ENCODE measurements at places on chromosomes 13 and 19.
A peak's percentile ranks its signal among the peaks of the same experiment; 100 is the strongest.

DNA sequence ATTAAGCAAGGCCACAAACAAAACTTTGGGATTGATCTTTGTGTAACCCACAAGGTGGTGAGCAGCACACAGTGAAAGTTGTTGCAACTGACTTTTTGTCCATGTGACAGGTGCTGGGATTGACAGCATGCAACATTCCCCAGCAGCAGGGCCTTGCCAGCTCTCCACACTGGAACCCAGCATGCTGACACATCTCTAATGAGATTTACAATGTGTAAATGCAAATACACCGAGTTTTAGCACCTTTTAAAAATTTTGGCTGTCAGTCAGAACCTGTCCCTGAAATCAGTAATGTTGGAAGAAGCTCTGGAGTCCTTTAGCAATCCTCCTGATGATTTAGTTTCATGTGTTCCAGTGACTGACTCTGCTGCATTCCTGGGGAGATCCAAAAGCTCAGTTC lies 16.5 kb upstream of the PCDH8 start:
- no peak for DNase-seq

DNA sequence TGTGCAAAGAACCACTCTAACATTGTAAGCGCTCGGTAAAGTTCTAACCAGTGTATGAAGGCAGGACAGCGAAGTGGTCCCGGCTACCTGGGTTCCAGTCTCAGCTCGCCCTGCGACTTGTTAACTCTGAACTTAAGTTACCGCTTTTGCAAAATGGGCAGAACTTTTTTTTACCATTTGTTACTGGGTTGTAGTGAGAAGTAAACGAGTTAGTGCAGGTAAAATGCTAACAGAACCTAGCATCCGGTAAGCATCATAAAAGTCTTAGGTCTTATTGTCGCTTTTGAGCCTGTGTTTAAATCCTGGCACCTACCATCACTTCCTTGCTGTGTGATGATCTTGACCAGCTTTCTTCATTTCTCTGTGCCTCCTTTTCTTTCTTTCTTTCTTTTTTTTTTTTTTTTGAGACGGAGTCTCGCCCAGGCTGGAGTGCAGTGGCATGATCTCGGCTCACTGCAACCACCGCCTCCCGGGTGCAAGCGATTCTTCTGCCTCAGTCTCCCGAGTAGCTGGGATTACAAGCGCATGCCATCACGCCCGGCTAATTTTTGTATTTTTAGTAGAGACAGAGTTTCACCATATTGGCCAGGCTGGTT lies 734 bp upstream of the TRMT1 start:
- no peak for DNase-seq

GRCh38 chr13:93624311-93624777 lies 397.7 kb downstream of the GPC6 start:
- no peak for DNase-seq

- DNase-seq = no peak
Measured at GRCh38 chr13:32746474-32746873, 160.2 kb downstream of the PDS5B start.

DNA sequence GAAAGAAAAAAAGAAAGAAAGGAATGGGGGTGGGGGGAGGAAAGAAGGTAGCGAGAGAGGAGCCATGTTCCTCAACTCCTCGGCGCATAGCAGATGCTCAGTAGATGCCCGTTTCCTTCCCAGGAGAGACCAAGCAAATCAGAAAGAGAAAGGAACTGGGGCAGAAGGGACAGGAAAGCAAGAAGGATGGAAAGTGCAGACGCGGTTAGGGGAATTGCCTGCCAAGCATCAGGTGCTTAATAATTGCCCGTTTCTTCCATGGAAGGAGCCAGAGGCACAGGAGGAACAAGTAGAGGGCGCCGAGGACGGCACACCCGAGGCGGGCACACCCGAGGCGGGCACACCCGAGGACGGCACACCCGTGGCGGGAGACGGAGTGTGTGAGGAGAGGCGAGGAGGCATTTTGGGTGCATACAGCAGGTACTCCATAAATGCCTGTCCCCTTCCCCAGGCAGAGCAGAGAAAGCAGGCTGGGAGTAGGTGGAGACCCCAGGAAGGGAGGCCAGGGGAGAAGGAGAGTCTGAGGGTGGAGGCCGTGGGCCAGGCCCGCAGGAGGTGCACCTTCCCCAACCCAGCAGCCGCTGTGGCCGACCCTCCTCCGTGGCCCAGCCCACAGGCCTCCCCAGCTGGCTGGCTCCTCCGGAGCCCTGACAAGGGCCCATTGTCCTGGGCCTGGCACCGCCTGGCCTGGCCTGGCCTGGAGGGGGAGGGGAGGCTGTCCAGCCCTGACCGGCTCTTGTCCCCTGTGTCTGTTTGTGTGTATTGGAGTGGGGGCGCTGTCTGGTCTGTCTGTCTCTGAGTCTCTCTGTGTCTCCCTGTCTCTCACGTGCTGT lies 14.6 kb downstream of the JOSD2 start:
- no peak for DNase-seq

GRCh38 chr19:39937787-39938186 lies 3.4 kb upstream of the FCGBP start:
- no peak for DNase-seq

DNA sequence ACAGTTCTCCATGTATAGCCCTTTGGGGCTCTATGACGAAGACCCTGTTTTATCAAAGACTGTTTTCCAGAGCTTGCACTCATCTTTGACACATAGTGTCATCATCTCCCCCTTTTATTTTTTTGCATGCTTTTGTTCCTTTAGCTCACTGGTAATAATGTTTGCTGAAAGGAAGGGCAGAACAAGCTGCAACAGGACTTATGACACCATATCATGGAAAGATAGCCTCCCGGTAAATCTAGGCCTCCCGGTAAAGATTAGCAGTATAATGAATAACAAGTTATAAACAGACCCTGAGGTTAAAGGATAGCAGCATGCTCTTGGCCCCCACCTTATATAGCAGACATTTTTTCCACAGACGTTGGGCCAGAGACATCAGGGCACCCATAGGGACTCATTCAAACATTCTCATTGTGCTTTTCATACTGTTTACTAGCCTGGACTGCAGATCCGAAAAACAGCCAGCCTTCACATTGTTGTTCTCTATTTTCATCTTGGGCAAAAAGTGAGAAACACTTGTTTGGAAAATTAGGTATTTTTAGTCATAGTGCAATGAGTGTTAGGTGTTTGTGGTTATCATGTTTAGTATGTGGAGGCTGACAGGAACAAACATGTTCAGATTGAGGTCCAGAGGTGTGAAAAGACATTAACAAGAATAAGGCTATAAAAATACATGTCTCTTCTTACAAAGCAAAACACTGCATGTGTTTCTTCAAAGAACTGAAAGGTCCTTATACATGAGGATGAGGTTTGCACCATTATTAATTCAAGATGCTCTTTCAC lies 136.9 kb upstream of the SPRY2 start:
- DNase-seq = no peak

DNA sequence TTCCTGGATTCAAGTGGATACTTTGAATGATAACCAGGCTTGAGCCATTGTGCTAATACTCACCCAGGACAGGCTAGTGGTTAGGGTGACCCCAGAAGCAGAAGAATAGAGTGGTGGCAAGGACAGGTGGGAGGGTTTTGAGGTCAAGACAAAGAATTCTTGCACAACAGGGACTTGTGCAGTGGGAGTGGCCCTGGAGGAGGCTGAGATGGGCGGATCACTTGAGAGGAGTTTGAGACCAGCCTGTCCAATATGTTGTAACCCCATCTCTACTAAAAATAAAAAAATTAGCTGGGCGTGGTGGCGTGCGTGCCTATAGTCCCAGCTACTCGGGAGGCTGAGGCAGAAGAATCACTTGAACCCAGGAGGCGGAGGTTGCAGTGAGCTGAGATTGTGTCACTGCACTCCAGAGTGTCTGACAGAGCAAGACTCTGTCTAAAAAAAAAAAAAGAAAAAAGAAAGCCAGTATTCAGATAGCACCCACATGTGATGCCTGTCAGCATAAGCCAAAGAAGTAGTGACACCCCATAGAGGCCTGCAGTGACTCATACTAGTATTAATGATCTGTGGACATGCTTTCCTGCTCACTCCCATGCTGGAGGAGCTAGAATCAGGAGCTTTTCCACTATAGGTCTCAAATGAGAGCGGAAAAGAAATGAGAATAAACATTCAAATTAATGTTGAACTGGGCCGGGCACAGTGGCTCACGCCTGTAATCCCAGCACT lies 78.7 kb downstream of the RNF17 start:
- no peak for DNase-seq

DNA sequence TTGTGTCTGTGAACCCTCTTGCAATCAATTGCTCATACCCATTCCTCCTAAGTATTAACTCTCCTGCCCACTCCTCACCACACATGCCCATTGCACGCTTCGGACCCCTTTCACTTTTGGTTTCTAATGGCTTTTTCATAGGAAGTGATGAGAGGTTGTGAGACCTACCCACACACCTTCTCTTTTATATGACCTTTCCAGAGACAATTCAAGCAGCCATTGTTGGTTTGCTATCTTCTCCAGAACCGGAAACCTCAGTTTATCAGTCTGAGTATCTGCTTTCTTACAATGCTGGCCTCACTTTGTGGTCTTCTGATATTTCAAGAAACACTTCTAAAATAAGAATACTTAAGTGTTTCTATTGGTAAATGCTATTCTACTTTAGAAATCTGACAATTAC lies 1550.8 kb upstream of the SLC10A2 start:
- DNase-seq = no peak

DNA sequence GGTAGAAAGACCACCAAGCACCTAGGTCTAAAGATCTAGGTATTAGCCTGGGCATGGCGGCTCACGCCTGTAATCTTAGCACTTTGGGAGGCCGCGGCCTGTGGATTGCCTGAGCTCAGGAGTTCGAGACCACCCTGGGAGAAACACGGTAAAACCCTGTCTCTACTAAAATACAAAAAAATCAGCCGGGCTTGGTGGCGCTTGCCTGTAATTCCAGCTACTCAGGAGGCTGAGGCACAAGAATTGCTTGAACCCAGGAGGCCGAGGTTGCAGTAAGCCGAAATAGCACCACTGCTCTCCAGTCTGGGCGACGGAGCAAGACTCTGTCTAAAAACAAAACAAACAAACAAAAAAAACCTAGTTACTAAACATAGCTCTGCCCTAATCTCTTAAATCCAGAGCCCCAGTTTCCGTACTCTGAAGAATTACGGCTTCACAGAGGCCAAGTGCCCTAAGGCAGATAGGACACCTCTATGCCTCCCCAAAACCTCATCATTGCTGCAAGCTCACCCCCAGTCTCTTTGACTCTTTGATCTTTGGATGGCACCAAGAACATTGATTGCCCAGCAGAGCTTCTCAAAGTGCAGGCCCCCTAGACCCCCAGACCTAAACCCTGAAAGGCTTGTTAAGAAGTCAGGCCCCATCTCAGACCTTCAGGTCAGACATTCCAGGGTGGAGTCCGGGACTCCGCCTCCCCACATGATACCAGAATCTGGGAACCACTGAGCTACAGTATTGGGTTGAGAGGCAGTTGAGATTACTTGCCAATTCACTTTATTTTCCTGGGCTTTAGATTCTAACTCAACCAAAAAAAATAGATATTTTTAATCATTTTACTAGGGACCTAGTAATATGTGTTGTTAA lies 2.8 kb downstream of the COL4A2 start:
- DNase-seq = no peak

- no peak for DNase-seq
Measured at GRCh38 chr19:12891553-12892021, 627 bp downstream of the GCDH start.

DNA sequence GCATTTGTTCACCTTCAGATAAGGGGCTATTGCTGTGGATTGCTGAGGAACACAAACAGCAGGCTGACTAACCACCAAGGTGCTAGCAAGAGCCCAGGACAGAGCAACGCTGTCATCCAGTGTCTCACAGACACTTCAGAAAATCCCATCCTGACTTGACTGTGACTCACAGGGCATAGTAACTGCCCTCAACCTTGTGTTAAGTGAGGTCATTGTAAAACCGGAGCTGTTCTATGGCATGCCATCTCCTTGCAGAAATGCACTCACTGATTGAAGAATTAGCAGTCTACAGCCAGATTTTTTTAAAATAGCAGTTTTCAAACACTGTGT lies 51.1 kb downstream of the TNFRSF19 start:
- DNase-seq = no peak

GRCh38 chr19:9538183-9539058 lies at the start of gene ZNF426:
ZNF426 (minus strand) TSS chr19:9538645; CDS start chr19:9536232, 2,413 bp downstream.
- peak; percentile 70 for DNase-seq

GRCh38 chr13:79190932-79191331 lies 215.1 kb downstream of the RBM26 start:
- no peak for DNase-seq

- no peak for DNase-seq
Measured at GRCh38 chr13:40484101-40484800, 182.2 kb downstream of the FOXO1 start.

DNA sequence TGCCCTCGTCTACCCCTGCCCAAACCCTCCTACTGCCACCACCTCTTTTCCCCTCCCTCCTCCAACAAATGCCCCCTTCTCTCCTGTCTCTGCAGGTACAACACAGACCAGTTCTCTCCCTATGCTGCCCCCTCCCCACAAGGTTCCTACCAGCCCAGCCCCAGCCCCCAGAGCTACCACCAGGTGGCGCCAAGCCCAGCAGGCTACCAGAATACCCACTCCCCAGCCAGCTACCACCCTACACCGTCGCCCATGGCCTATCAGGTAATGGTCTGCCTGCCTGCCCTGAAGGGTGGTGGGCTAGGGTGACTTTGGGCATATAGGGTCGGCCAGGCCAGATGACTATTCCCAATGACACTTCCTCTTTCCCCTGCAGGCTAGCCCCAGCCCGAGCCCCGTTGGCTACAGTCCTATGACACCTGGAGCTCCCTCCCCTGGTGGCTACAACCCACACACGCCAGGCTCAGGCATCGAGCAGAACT lies 6.5 kb upstream of the TIMM50 start:
- peak; percentile 50 for DNase-seq

GRCh38 chr13:73261739-73262216 lies 203.0 kb downstream of the KLF5 start:
- no peak for DNase-seq

GRCh38 chr13:113110852-113111315 lies 5.3 kb downstream of the F7 start:
- no peak for DNase-seq

GRCh38 chr13:94546061-94546839 lies 49.7 kb downstream of the TGDS start:
- DNase-seq = no peak

DNA sequence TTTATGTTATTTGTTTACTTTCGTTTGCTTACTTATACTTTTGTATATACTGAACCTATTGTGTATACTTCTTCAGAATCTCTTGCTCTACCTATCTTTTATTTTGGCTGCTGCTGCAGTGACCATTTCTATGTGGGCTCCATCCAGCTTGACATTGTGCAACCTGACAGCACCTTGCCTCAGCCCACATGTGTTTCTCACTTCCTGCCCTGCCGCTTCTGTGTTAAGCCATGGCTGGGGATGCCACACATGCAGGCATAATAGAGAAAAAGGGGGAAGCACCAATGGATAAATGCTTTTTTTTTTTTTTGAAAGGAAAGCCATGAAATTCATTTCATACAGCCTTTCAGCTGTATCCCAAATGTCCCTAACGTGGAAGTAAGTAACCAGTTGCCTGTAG lies 147.6 kb downstream of the RBM26 start:
- no peak for DNase-seq

GRCh38 chr13:79966493-79966895 lies 374.4 kb downstream of the SPRY2 start:
- no peak for DNase-seq

GRCh38 chr13:36174923-36175322 lies 39.4 kb downstream of the SOHLH2 start:
- no peak for DNase-seq

All from stimulated activated CD8-positive, alpha-beta memory T cell treated with anti-CD3 and anti-CD28 coated beads, Interleukin-4, amount 100 ng/mL, for 4 hours (primary cell).